Bone marrow (tissue), 2 donors: ENCODE measurements at places on chromosomes 3 and 15.

- DNase-seq = no peak
Observed at GRCh38 chr15:78810362-78811123, 721 bp downstream of the ADAMTS7 start.

- DNase-seq = no peak
Observed at GRCh38 chr3:136255672-136256406, 5.7 kb downstream of the PCCB start.

GRCh38 chr3:44400771-44401170, 62.2 kb downstream of the TCAIM start:
- DNase-seq = no peak

DNA sequence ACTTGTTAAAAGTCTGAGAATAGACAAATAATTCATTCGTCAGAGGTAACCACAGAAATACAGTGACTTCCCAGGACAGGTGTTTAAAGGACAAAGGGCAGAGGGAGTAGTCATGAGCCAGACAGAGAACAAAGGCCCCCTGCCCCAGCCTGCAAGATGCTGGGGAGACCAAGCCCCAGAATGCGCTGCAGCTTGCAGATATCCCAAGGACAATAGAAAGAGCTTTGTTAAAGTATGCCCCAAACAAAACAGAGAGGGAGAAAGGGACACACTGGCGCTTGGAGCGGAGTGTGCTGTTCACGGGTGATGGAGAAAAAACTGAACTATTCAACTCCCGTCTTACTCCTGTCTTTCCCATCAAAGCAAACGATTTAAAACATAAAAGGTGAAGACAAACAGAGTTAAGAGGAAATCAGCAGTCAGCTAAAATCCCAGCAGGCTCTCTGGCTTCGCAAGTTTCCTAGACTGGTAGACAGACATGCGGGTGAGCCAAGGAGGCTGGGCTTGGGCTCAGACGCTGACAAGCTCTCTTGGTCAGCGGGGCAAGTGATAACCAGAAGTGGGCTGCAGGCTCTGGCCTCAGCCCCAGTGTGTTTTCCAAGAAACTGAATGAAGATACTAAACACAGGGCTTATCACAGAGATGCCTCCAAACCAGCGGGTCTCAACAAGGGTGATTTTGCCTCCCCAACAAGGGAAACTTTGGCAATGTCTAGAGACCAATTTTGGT, 130.1 kb downstream of the UACA start:
- no peak for DNase-seq

DNA sequence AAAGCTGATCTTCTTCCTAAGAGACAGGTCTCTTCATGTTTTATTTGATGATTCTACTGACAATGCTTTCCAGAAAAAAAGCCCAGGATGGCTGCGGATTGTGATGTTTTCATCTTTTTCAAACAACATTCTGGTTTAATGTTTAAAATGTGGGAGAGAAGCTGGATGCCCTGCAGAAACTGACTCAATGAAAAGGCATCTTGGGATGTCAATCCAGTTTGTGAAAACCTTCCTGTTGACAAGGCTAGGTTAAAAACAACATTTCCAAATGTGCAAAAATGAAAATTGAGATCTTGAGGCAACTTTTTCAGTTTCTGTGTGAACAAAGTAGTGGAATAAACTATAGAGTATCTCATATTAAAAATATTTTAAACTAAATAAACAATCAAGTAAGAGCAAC, 156.0 kb upstream of the MRPL3 start:
- DNase-seq = no peak

DNA sequence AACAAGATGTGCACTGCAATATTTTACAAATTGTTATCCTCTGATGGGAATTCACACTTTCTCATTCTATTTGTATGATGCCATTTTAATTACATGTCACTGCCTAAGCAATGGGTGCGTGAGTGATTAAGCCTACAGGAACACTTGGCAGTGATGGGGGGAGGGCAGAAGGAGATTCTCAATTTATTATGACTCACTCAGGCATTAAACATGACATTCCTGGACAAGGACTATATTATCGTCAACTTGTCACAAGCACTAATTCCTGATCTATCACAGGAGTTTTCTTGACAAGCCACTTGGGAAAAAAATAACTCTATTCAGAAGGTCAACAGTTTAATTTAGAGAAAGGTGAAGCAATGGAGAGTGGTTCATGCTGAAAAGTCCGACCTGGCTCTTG, 556.8 kb downstream of the NSUN3 start:
- DNase-seq = no peak

DNA sequence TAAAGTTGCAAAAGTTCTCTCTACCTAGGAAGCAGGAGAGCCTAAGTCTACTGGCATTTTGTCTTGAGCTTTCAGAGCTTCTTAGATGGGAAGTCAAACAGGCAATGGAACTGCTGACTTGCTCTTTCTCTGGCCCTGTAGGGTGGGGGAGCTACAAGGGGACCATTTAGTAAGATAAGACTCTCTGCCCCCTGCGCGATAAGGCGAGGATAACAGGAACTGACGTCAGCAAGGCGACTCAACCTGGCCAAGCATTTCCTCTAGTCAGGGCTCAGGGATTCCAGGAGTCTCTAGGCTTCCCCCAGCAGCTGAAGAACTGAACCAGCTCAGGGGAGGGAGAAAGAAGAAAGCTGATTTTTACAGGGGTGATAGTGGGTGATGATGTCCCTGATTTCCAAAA, 5.8 kb downstream of the RARB start:
- no peak for DNase-seq

DNA sequence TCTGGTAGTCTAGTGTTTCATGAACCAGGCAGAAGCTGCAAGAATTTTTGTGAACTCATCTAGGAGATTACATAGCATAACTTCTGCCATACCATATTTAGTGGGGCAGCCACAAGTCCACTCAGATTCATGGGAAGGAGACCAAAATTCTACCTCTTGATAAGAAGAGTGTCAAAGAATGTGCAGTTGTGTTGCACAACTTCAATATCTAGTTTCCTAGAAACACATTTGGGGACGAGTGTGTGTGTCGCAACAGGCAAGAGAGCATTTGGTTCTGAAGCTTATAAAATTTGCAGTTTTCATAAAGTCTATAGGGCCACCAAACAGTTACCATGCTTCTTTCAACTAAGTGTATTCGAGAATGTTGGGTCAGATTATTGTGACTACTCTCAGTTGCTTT, 115.3 kb downstream of the KCNH8 start:
- no peak for DNase-seq

- no peak for DNase-seq
Observed at GRCh38 chr15:57389991-57390390, 13.7 kb downstream of the CGNL1 start.

DNA sequence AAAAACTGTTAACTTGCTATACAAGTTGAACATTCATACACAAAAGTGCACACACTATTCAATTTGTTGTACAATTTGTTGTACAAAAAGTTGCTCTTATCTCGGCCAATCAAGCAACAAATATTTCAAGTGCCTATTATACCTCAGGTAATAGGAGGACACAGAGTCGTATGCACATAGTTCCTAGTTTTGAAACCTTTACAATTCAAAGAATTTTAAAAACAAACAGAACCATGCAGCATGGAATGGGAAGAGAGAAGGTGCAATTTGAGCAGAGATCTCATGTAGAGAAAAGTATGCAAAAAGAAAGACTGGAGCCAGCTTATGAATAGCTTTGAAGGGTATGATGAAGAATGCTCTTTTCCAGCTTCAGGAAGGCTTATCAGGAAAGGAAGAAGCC, 46.5 kb upstream of the ARPP19 start:
- no peak for DNase-seq

DNA sequence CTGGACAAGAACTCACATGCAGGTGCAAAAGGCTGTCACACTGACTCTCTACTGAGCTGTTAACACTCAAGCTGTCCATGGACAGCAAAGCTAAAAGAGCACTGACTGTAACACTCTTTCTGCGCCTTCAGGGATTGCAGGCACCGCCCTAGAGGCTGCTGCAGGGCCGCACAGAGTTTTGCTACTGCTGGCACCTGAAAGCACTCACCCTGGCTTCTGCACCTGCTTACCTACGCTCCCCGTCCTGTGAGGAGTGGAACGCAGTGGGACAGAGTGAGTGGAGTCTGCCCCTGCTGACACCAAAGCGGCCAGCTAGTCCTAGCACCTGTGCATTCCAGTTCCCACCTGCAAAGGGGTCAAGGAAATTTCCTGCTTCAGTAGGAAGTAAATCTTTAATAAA, 941.3 kb downstream of the DIPK2A start:
- DNase-seq = no peak

DNA sequence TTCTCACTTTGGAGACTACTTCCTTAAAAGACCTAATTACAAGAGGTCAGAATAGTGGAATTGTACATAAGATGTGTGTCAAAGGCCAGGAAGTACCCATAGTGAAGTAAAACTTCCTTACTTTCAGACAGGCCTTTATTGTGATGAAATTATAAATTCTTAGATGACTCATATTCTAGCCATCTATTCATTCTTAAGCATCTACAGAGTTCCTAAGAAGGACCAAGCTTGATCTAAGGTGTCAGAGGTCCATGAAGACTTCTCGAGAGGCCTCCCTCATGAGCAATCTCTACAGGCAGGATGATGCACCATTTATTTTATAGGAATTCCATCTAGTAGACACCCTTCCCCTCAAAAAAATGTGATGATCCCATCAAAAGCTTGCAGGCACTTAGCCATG, 493.3 kb downstream of the MAGI1 start:
- DNase-seq = no peak

GRCh38 chr3:5162102-5162501, 25.4 kb upstream of the EDEM1 start:
- DNase-seq = no peak

DNA sequence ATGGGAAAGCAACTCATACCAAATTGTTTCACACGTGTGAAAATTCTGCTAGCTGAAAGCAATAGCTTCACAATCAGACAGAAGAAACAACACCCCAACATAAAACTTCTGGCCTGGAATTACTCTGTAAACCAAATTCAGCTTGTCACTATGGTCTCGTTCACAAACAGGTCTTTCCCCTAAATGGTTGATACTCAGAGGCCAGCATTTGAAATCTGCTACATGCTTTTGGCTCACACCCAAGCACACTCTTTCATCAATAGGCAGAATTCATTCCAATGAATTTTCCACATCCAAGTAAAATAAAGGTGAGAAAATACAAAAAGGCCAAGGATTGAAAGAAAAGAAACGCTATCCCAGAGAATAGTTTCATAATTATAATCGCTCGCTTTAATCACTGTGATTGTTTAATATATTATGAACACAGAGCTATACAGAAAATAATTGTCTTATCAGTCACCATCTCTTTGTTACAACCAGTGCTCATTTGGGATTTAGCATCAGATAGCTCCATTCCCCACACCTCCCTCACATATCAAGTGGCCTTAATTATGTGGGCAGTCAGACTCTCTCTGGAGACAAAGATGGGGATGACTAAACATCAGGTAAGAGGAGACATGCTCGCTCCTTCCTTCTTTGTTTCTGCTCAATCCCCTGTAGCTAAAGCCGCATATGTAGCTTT, 503.8 kb upstream of the ARRDC4 start:
- no peak for DNase-seq

DNA sequence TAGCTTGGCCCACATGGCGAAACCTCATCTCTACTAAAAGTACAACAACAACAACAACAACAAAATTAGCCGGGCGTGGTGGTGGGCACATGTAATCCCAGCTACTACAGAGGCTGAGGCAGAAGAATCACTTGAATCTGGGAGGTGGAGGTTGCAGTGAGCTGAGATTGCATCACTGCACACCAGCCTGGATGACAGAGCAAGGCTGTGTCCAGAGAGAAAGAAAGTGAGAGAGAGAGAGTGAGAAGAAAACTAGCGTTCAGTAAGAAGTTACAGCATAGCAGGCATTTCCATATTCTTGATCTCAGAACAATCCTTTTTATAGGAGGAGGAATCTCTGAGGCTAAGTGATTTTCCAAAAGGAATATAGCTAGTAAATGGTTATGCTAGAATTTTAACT, 1076.1 kb downstream of the AGBL1 start:
- no peak for DNase-seq

DNA sequence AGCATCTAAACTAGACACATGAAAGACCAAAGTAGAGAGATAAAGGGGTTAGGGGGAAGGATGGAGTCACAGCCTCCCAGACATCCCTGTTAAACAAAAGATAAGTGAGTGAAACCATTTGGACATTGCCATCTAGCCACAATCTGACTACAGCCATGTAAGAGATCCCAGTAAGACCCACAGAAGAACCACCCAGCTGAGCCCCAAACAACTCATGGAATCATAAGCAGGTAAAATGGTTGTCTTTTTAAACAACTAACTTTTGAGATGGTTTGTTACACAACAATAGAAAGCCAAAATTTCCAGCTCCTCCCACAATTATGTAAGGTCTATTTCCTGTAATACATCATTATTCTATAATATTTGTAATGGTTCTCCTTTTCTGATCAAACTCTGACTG, 437.5 kb downstream of the IGSF11 start:
- DNase-seq = no peak

DNA sequence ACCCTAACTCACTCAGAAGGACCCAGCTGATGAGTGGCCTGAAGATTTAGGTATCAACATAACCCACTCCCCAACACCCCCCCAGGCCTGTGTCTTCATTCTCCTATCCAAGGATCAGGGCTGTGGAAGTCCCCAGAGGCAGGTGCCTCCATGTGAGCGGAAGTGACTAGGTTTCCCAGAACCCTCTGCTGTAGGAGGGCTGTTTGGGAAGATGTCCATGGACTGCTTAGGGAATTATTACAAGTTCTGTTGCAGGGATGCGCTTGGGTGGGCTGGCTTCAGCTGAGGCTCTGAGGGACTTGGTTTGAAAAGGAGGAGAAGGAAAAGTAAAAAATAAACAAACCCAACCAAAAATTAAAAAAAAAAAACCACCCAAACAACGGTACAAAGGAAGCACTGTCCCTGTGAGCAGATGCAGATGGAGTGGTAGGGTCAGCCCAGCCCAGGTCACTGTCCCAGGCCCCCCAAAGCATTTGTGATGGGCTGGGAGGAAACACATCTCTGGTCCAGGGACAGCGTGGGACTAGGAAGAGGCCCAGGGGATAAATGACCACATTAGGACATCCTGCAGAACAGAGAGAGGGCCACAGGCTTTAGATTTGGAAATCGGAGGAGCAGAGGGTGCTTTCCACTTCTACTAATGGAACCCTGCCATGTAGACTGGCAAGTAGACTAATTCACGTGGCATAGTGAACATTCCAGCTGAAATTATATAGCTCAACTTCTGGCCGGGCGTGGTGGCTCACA, 12.2 kb upstream of the APOD start:
- no peak for DNase-seq

- DNase-seq = no peak
Observed at GRCh38 chr15:91473894-91474545, 374.0 kb downstream of the SV2B start.

DNA sequence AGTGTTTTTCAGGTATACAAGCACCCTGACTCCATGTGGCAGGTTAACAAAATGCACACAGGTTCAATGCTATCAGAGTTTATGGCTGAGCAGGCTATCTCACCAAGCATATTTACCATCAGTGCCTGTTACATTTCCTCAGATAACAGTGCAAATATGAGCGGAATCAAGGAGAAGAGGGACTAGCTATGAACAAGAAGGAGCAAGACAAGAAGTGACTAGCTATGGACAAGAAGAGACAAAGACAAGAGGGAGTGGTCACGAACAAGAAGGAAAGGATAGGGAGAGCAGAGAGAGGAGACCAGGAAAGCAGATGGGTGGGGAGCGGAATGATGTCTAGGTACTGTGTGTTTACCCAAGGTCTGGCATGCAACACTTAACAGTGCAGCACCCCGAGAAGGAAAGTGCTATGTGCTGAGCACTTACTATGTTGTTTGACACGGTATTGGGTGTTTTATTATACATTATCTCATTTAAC, 8.6 kb downstream of the ILDR1 start:
- DNase-seq = no peak
